ENCODE measurements at places on chromosomes 5 and 9.

DNA sequence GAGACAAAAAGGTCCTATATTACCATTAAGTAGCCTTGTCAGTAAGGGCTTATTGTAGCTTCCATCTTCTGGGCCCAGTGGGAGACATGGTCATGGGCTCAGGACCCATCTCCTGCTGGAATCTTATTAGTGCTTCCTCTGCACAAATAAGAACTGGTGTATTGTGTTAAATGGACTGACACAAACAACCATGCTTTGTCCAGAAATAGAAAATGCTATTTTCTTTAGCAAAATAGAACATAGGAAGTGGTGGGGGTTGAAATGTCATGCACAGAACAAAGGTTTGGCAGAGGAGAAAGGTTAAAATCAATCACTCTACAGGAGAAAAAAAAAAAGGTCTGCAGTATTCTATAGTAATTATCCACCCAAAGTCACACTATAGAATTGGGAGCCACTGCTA is 252.2 kb downstream of the ELAVL2 start:
- no peak overlapping the region for H3K27ac ChIP-seq
- H3K27me3 ChIP-seq, result no peaks in the 10 kb centered on the region
- DNase-seq, result no peak
- H3K4me3 ChIP-seq, result no peak overlapping the region
- H3K4me1 ChIP-seq, result no peaks in the 10 kb centered on the region

- no peaks in the 10 kb centered on the region for H3K4me1 ChIP-seq
- H3K27me3 ChIP-seq, result no peaks in the 10 kb centered on the region
- no peak overlapping the region for H3K4me3 ChIP-seq
- H3K36me3 ChIP-seq, result no peaks in the 10 kb centered on the region
- H3K27ac ChIP-seq, result no peak overlapping the region
- no peak for DNase-seq
Observed at GRCh38 chr5:116004248-116004647, 28.0 kb upstream of the ARL14EPL start.

GRCh38 chr5:136022965-136023364 is 5.8 kb upstream of the TGFBI start:
- no peaks in the 10 kb centered on the region for H3K27me3 ChIP-seq
- DNase-seq, result no peak
- H3K36me3 ChIP-seq, result no peaks in the 10 kb centered on the region

- H3K27ac ChIP-seq, result no peak overlapping the region
- no peak overlapping the region for H3K4me3 ChIP-seq
- H3K4me1 ChIP-seq, result peaks cover 14% of the 10 kb centered on the region
- no peak for DNase-seq
- H3K36me3 ChIP-seq, result no peaks in the 10 kb centered on the region
Observed at GRCh38 chr9:124255222-124255621, 2.5 kb upstream of the NEK6 start.

GRCh38 chr9:70802206-70802605 is 319.2 kb downstream of the TRPM3 start:
- H3K4me3 ChIP-seq, result no peak overlapping the region
- no peak for DNase-seq
- no peaks in the 10 kb centered on the region for H3K36me3 ChIP-seq
- no peaks in the 10 kb centered on the region for H3K4me1 ChIP-seq
- H3K27ac ChIP-seq, result no peak overlapping the region
- H3K27me3 ChIP-seq, result no peaks in the 10 kb centered on the region

DNA sequence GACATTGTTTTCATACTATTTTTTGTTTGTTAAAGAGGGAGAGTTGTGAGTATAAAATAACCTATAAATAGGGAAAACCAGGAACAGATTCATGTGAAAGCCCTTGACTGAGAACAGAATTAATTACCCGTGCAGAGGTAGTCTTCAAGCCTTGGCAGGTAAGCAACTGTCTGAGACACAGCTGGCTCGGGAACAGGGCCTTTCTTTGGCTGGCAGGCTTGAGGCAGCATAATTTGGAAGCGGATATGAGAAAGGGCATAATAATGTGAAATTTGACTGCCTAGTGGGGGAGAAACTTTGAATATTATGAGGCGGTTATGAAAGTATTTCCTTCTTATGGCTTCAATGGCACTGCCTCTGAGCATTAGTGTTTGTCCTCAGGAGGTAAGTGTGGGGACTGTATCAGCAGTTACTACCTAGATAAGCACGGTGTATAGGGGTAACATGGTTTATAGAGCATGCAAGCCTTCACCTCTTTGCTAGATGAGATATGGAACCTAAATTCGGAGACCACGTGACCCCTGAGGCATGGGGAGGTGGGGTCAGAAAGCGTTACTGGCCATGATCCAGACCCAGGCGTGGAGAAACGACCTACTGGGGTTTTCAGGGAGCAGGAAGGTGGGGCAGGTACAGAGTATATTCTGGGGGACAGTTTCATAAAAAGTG is 210.2 kb upstream of the GAS1 start:
- no peak overlapping the region for H3K4me3 ChIP-seq
- DNase-seq, result no peak
- H3K36me3 ChIP-seq, result no peaks in the 10 kb centered on the region
- H3K27me3 ChIP-seq, result no peaks in the 10 kb centered on the region
- H3K4me1 ChIP-seq, result no peaks in the 10 kb centered on the region

DNA sequence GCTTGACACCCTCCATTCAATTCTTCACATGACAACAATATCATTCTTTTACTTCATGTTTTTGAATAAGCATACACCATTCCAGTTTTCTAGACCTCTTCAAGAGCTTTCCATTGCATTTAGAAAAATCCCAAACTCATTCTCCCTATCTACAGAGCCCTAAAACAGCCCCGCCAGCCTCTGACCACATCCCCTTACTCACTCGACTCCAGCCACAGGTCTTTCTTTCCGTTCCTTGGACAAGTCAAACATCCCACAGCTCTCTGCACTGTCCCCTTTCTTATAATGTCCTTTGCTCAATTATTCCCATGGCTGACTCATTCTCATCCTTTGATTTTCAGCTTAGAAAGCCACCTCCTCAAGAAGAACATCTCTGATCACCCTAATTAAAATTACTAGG is 38.2 kb downstream of the TTC39B start:
- no peak overlapping the region for H3K27ac ChIP-seq
- no peaks in the 10 kb centered on the region for H3K36me3 ChIP-seq
- no peak for DNase-seq
- no peak overlapping the region for H3K4me3 ChIP-seq
- H3K4me1 ChIP-seq, result no peaks in the 10 kb centered on the region

DNA sequence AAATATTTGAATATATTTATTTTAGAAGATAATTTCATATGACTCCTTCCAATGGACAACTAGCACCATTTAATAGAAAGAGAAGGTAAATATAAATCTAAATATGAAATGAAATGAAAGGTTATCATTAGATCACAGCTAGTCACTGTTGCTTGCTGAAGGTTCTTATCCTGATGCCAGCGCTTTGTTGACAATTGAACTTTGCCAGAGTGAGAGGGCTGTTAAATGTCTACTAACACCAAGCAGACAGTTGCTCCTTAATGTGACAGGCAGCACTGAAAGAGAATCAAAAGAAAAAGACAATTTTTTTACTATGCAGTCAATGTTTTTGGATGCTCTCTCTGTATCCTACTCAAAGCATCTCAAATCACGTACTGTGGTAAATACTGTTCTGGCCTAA is 152.6 kb upstream of the SEMA6A start:
- no peaks in the 10 kb centered on the region for H3K36me3 ChIP-seq
- H3K4me1 ChIP-seq, result no peaks in the 10 kb centered on the region
- no peaks in the 10 kb centered on the region for H3K27me3 ChIP-seq
- H3K27ac ChIP-seq, result no peak overlapping the region
- no peak for DNase-seq
- H3K4me3 ChIP-seq, result no peak overlapping the region

DNA sequence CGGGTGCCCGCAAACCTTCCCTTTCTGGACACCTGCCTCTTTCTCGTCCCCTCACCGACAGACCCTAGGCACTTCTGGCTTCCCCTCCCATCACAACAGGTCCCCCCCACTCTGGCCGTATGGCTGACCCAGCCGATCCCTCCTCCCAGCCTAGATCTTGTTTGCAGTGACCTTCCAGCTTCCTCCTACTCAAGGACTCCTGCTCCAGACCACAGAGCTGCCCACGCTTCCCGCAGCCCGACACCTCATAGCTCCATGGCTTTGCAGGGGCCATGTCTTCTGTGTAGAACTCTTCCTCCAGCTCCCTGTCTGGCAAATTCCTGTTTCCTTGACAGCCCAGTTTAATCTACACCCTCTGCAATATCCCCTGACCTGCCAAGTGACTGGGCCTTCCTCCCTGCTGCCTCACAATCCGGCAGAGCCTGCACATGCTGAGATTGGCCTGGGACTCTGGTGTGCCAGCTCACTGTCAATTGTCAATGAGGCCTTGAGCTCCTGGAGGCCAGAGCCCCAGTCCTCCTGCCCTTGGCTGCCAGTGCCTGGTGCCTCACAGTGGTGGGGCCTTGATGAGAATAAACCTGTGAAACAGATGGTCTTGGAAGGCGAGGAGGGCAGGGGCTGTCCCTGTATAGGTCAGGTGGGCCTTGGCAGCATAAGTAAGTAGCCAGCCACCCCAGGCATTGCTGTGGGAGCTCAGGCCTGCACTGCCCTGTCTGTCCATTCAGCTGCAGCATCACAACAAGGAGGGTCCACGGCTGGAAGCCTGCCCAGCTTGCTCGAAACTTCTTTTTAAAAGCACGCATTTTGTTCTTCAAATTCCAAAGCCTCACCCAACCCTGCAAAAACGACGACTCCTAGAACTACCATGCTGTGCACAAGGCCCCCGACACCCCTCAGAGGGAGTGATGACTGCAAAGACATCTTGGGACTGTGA is 50.5 kb downstream of the GADD45G start:
- H3K4me3 ChIP-seq, result no peak overlapping the region
- H3K27me3 ChIP-seq, result no peaks in the 10 kb centered on the region
- H3K4me1 ChIP-seq, result peaks cover 35% of the 10 kb centered on the region
- H3K27ac ChIP-seq, result peak overlapping the region; percentile 47
- peak; percentile 62 for DNase-seq

GRCh38 chr9:94952565-94953373 is 226.3 kb downstream of the AOPEP start:
- no peaks in the 10 kb centered on the region for H3K27me3 ChIP-seq
- no peak overlapping the region for H3K4me3 ChIP-seq
- H3K36me3 ChIP-seq, result no peaks in the 10 kb centered on the region
- H3K4me1 ChIP-seq, result peaks cover 42% of the 10 kb centered on the region
- peak; percentile 22 for DNase-seq
- H3K27ac ChIP-seq, result peak overlapping the region; percentile 86

DNA sequence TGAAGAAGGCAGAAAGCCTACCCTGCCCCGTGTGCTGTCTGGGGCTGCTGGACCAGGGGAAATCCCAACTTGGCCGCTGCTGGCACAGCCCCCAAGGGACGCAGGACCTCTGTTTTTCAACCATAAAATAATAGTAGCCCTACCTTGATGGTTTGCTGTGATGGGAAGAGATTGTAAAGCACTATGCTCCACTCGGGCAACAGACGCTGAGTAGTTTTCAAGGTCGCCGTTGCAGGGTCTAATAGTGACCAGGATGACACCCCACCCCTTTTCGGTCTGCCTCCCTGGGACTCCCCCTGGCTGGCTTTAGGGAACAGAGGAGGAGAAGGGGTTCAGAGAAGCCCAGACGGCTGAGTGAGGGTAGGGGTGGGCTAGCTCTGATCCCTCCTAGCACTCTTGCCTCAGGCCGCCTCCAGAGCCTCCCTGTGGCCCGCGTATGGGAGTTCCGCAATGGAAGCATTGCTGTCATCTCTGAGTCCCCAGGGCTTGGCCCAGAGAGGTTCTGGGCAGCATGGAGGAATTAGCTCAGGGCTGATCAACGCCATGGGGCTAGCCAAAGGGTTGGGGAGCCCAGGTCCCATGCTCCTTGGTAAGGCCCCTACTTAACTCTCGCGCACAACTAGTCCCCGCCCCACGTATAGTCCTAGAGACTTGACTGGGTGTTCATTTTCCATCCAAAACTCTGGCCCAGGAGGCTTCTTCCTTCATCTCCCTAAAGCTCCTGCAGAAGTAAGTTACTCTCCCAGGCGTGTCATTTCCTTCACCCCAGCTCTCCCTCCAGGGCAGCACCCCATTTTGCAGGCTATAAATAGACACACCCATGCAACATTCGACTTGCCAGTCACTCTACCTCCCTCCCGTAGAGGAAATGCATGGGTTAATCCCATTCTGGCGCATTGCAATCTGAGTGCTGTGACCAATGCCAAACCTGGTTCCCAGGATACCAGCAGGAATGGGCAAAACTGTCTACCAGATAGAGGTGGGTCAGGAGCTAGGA is 1.1 kb upstream of the IRF1 start:
- peak overlapping the region; percentile 95 for H3K27ac ChIP-seq
- peaks cover 44% of the 10 kb centered on the region for H3K4me1 ChIP-seq
- peak overlapping the region; percentile 21 for H3K4me3 ChIP-seq
- no peaks in the 10 kb centered on the region for H3K36me3 ChIP-seq
- peak; percentile 46 for DNase-seq
- H3K27me3 ChIP-seq, result no peaks in the 10 kb centered on the region

GRCh38 chr5:174459832-174460448 is 264.4 kb upstream of the MSX2 start:
- no peaks in the 10 kb centered on the region for H3K27me3 ChIP-seq
- H3K36me3 ChIP-seq, result no peaks in the 10 kb centered on the region
- peaks cover 8% of the 10 kb centered on the region for H3K4me1 ChIP-seq
- H3K4me3 ChIP-seq, result no peak overlapping the region

GRCh38 chr9:120385606-120386389 is 194.2 kb downstream of the CDK5RAP2 start:
- DNase-seq, result no peak
- peaks cover 38% of the 10 kb centered on the region for H3K4me1 ChIP-seq
- H3K36me3 ChIP-seq, result no peaks in the 10 kb centered on the region

GRCh38 chr5:98942847-98943246 is 14.0 kb upstream of the CHD1 start:
- H3K36me3 ChIP-seq, result no peaks in the 10 kb centered on the region
- no peaks in the 10 kb centered on the region for H3K27me3 ChIP-seq
- no peak overlapping the region for H3K4me3 ChIP-seq
- H3K4me1 ChIP-seq, result peaks cover 26% of the 10 kb centered on the region
- DNase-seq, result no peak

GRCh38 chr5:9919306-9920030 is 289.3 kb upstream of the TAS2R1 start:
- no peaks in the 10 kb centered on the region for H3K27me3 ChIP-seq
- no peak for DNase-seq
- no peaks in the 10 kb centered on the region for H3K4me1 ChIP-seq
- no peak overlapping the region for H3K27ac ChIP-seq
- H3K4me3 ChIP-seq, result no peak overlapping the region

- DNase-seq, result no peak
- no peaks in the 10 kb centered on the region for H3K27me3 ChIP-seq
- no peak overlapping the region for H3K27ac ChIP-seq
- H3K36me3 ChIP-seq, result no peaks in the 10 kb centered on the region
Observed at GRCh38 chr5:55188656-55189540, 15.9 kb upstream of the CDC20B start.

DNA sequence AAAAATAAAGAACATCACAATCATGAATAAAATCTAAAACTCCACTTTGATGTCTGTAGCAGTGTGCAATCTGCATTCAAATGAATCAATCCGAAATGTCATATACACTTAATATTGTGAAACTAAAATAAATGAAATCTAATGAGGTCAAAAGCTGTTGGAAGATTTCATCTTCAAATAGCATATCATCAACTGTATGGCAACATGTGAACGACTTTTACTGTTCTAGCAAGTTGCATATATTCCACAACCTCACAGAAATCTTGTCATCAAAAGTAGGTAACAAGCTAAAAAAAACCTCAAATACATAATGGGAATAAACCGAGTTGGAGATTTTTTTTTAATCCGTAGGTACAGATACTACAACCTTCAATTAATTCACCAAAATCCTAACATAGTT is 1.2 kb downstream of the PTBP3 start:
- peak overlapping the region; percentile 85 for H3K4me3 ChIP-seq
- no peaks in the 10 kb centered on the region for H3K27me3 ChIP-seq
- no peak for DNase-seq
- H3K36me3 ChIP-seq, result no peaks in the 10 kb centered on the region
- H3K27ac ChIP-seq, result no peak overlapping the region

- no peaks in the 10 kb centered on the region for H3K36me3 ChIP-seq
- H3K27me3 ChIP-seq, result no peaks in the 10 kb centered on the region
- H3K27ac ChIP-seq, result no peak overlapping the region
- H3K4me3 ChIP-seq, result no peak overlapping the region
- DNase-seq, result no peak
Observed at GRCh38 chr5:34061993-34062392, 19.0 kb upstream of the C1QTNF3 start.
